ENCODE measurements at places on chromosomes 2 and 18. TPM values are rescaled to one million over a fixed set of nuclear protein-coding genes. Genes with fewer than 3 reads are reported as not detected.

DNA sequence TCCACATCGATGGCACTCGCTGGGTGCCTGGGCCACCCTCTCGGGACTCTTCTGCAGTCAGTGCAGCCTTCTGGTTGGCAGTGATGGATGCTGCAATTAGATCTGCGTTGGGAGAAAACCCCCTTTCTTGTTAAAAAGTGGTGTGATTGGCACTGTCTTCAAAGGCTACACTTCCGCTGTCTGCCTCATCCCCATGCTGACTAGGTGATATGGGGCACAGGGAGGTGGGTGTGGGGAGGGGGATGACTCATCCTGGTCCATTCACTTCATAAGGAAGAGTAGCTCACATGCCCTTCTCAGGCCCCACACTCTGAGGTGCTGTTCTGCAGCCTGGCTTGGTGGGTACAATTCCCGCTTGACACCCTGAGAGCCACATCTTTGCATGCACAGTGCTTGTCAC, 77.4 kb downstream of the THNSL2 start:
- DNase-seq: no peak
- no peak overlapping the region for H3K27ac ChIP-seq
- H3K4me1 ChIP-seq: no peaks in the 10 kb centered on the region
- no peak overlapping the region for H3K4me3 ChIP-seq
- H3K27me3 ChIP-seq: peaks cover 8% of the 10 kb centered on the region
- no peaks in the 10 kb centered on the region for H3K36me3 ChIP-seq

DNA sequence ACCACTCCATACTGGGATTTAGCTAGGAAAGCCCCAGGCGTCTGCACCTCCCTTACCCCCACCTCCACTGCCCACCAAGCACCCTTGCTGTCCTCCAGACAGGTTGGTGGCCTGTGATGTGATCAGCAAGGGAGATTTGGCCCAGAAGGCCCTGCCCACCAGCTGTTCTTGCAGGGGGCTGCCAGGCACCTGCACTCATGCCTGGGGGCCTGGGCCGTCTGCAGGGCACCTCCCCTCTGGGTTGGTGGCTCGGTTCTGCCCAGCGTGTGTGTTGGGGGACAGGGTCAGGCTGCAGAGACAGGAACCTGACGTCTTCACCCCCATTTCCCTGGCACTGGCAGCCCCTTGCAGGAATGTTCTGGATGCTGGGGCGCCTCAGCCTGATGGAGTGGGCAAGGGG, 5.8 kb downstream of the DNMT3A start:
- no peak overlapping the region for H3K27ac ChIP-seq
- no peaks in the 10 kb centered on the region for H3K36me3 ChIP-seq
- no peak overlapping the region for H3K4me3 ChIP-seq
- H3K27me3 ChIP-seq: no peaks in the 10 kb centered on the region
- H3K4me1 ChIP-seq: no peaks in the 10 kb centered on the region

- no peaks in the 10 kb centered on the region for H3K27me3 ChIP-seq
- DNase-seq: no peak
- no peak overlapping the region for H3K27ac ChIP-seq
- H3K4me3 ChIP-seq: no peak overlapping the region
- no peaks in the 10 kb centered on the region for H3K36me3 ChIP-seq
- H3K4me1 ChIP-seq: no peaks in the 10 kb centered on the region
Measured at GRCh38 chr2:186429104-186429503, 57.0 kb upstream of the ZC3H15 start.

- H3K27ac ChIP-seq: no peak overlapping the region
- H3K27me3 ChIP-seq: no peaks in the 10 kb centered on the region
Measured at GRCh38 chr2:10566018-10566417, 117.9 kb upstream of the ODC1 start.

- H3K36me3 ChIP-seq: no peaks in the 10 kb centered on the region
- no peaks in the 10 kb centered on the region for H3K27me3 ChIP-seq
- H3K27ac ChIP-seq: peak overlapping the region; percentile 72
- H3K4me1 ChIP-seq: peaks cover 10% of the 10 kb centered on the region
- H3K4me3 ChIP-seq: peak overlapping the region; percentile 86
Measured at GRCh38 chr2:118013221-118013723, 598 bp downstream of the CCDC93 start.

- DNase-seq: no peak
- no peak overlapping the region for H3K27ac ChIP-seq
- no peaks in the 10 kb centered on the region for H3K36me3 ChIP-seq
- H3K4me3 ChIP-seq: no peak overlapping the region
- no peaks in the 10 kb centered on the region for H3K4me1 ChIP-seq
Measured at GRCh38 chr2:108409768-108410167, 32.0 kb downstream of the SULT1C4 start.

- no peak overlapping the region for H3K4me3 ChIP-seq
- H3K36me3 ChIP-seq: no peaks in the 10 kb centered on the region
- no peaks in the 10 kb centered on the region for H3K27me3 ChIP-seq
Measured at GRCh38 chr18:57444301-57444759, 9.2 kb downstream of the ONECUT2 start.

GRCh38 chr2:152823905-152824304, 105.5 kb downstream of the ARL6IP6 start:
- no peak overlapping the region for H3K4me3 ChIP-seq
- H3K27me3 ChIP-seq: no peaks in the 10 kb centered on the region
- DNase-seq: no peak
- H3K4me1 ChIP-seq: no peaks in the 10 kb centered on the region

DNA sequence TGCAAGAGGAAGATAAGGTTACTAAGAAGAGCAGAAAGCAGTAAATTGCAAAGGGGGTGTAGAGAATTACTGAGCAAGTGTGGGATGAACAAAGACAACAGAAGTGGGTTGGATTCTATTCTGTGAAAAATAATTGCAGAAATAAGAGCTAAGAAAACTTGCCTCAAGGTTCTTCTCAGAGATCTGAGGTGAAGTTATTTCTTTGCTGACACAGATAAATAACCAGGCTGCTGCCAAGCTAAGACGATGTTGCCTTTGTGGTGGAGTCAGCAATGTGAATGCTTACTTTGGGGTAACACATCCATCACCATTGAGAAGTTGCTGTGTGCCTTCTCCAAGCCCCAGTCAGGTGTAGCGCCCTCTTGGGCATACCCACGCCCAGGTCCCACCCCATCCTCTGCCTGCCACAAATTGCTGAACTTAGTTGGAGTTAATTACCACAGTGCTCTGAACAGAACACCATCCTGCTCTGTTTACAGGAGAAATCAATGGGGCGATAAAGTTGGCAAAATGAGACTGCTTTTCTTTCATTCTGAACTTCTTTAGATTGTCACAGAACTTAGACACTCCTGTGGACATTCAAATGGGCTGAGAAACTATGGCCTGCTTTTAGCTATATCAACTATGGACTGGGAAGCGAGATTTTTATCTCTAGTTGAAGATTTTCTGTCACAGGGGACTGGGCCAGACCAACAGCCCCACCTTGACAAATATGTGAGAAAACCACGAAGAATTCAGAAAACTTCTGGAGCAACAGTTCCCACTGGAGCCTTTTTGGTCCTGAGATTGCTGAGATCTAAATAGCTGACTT, 283.6 kb downstream of the TMX3 start:
- H3K36me3 ChIP-seq: no peaks in the 10 kb centered on the region
- no peak for DNase-seq
- no peak overlapping the region for H3K27ac ChIP-seq
- no peaks in the 10 kb centered on the region for H3K4me1 ChIP-seq

GRCh38 chr18:66734451-66734850, 130.6 kb upstream of the CDH19 start:
- no peaks in the 10 kb centered on the region for H3K36me3 ChIP-seq
- H3K27me3 ChIP-seq: no peaks in the 10 kb centered on the region
- no peaks in the 10 kb centered on the region for H3K4me1 ChIP-seq
- no peak overlapping the region for H3K4me3 ChIP-seq

GRCh38 chr2:24147364-24147763, 24.1 kb downstream of the FAM228B start:
- H3K4me3 ChIP-seq: no peak overlapping the region
- no peaks in the 10 kb centered on the region for H3K27me3 ChIP-seq
- H3K36me3 ChIP-seq: no peaks in the 10 kb centered on the region
- no peaks in the 10 kb centered on the region for H3K4me1 ChIP-seq
- no peak for DNase-seq
- H3K27ac ChIP-seq: no peak overlapping the region

GRCh38 chr2:137000811-137001210, 235.5 kb downstream of the THSD7B start:
- H3K27ac ChIP-seq: no peak overlapping the region
- H3K36me3 ChIP-seq: no peaks in the 10 kb centered on the region
- DNase-seq: no peak

Gene MC2R
- total RNA-seq: 0.05 TPM

Gene RESP18
- total RNA-seq: not detected

Gene NAT8
- total RNA-seq: not detected

Gene CHST9
- 0.05 TPM for total RNA-seq

Gene SOX11
- not detected for total RNA-seq

Gene LRRTM1
- total RNA-seq: not detected

Gene RAB17
- 23.6 TPM for total RNA-seq

Gene SLC5A6
- 74.5 TPM for total RNA-seq

Gene LONRF2
- total RNA-seq: 12.9 TPM

Measured in Panc1 (cell line).